Activated T-helper 2 cell treated with anti-CD3 and anti-CD28 coated beads, Interferon-gamma antibody, Interleukin-2, Interleukin-4, amounts not matched to agents 10 μg/mL and 5 μg/mL and 100 μg/mL, durations not matched to agents 14 hours and 24 hours and 36 hours (primary cell): ENCODE measurements at places on chromosomes 11 and 22. TPM values are rescaled to one million over a fixed set of nuclear protein-coding genes. Genes with fewer than 3 reads are reported as not detected.

TIMM8B gene
- 72.6 and 77.5 TPM in 2 replicates for total RNA-seq

- no peak for DNase-seq
- no peak overlapping the region for H3K27ac ChIP-seq
- H3K36me3 ChIP-seq, result peaks cover 16% of the 10 kb centered on the region
- peaks cover 31% of the 10 kb centered on the region for H3K4me1 ChIP-seq
- H3K4me3 ChIP-seq, result no peak overlapping the region
- H3K27me3 ChIP-seq, result no peaks in the 10 kb centered on the region
Observed at GRCh38 chr11:104619751-104620150, 278.5 kb downstream of the CASP12 start.

GRCh38 chr11:103681855-103682254 lies 354.6 kb upstream of the DDI1 start:
- no peak overlapping the region for H3K4me3 ChIP-seq
- H3K4me1 ChIP-seq, result peaks cover 2% of the 10 kb centered on the region
- H3K27me3 ChIP-seq, result no peaks in the 10 kb centered on the region
- no peak for DNase-seq
- H3K27ac ChIP-seq, result no peak overlapping the region

GRCh38 chr11:17439316-17439782 lies 37.3 kb downstream of the ABCC8 start:
- no peak overlapping the region for H3K4me3 ChIP-seq
- peaks cover 23% of the 10 kb centered on the region for H3K4me1 ChIP-seq
- peaks cover 25% of the 10 kb centered on the region for H3K27me3 ChIP-seq

B3GAT1 gene
- 0.05 and 0.27 TPM in 2 replicates for total RNA-seq

SCO2 gene
- total RNA-seq, result 3.8 and 8.7 TPM in 2 replicates

DNA sequence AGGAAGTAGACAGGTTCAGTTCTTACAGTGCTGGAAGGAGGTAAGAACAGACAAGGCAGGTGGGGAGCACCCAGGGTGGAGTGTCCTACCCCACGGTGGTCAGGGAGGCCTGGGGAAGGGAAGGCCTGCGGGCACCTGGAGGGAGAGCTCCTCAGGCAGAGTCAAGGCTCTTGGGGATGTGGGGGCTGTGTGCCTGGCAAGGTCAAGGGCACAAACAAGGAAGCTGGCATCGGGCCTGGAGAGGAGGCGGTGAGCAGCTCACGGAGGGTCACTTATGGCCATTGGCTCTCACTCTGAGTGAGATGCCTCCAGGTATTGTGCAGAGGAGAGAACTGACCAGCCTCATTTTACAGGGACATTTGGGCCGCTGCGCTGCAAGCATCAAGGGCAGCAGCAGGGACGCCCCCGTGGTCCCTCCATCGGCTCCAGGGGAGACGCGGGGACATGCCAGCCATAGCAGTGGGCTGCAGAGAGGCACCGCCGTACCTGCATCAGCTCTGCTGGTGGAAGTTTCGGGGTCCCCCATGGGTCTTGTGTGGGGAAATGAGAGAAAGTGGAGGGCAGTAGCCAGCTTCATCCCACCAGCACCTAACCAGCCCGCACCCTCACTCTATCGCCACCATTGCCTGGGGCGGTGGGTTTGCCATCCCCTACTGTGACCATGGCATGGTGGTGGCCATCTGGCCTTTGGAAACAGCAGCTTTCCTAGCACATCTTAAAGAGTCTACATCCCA lies 37.5 kb upstream of the RTL6 start:
- H3K4me1 ChIP-seq, result peaks cover 6% of the 10 kb centered on the region
- peaks cover 4% of the 10 kb centered on the region for H3K27me3 ChIP-seq
- H3K27ac ChIP-seq, result no peak overlapping the region
- no peak overlapping the region for H3K4me3 ChIP-seq
- DNase-seq, result no peak
- H3K36me3 ChIP-seq, result no peaks in the 10 kb centered on the region

DNA sequence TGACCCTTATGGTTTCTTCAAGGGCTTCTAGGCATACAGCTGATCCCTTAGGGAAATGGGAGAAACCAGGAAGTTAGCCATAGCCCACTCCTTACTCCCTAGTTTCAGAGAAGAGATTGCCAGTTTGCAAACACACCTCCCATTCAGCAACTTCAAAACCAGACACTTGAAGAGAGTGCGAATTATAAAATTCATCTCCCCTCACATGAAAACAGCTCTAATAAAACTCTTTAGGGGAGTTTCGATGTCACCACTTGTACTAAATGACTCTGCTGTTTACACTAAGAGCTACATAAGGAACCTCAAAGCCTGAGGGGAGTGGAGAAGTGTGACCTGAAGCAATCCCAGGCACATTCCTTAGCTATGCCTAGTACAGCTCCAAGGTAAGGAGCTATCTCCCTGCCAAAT lies 8.3 kb downstream of the LGR4 start:
- no peak overlapping the region for H3K27ac ChIP-seq
- peaks cover 26% of the 10 kb centered on the region for H3K27me3 ChIP-seq
- H3K4me1 ChIP-seq, result no peaks in the 10 kb centered on the region
- no peak overlapping the region for H3K4me3 ChIP-seq
- no peaks in the 10 kb centered on the region for H3K36me3 ChIP-seq

GRCh38 chr22:25666308-25666707 lies 75.7 kb upstream of the MYO18B start:
- H3K27ac ChIP-seq, result peak overlapping the region; percentile 56
- no peak overlapping the region for H3K4me3 ChIP-seq
- peaks cover 59% of the 10 kb centered on the region for H3K36me3 ChIP-seq
- H3K4me1 ChIP-seq, result peaks cover 26% of the 10 kb centered on the region
- H3K27me3 ChIP-seq, result no peaks in the 10 kb centered on the region
- no peak for DNase-seq

DNA sequence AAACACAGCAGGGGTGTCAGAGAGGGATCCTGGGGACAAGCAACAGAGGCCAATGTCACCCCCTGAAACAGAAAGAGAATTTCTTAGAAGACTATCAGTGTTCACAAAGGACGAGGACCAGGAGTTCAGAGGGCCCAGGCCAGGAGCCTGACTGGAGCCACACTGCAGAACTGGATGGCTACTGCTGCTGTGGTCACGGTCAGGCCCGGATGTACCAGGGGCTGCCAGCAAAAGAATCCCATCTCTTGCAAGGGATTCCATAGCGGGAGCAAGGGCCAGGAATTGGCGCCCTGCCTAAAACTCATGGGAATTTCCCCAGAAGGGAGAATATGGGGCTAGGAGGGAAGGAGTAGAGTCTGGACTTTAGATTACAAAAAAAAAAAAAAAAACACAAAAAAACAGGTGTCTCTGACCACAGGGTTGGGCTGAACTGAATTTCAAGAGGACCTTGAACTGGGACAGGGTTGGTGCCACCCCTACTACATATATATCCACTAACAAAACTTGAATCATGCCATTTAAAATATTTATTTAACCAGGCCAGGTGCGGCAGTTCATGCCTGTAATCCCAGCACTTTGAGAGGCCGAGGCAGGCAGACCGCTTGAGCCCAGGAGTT lies 15.7 kb upstream of the KCTD14 start:
- peaks cover 9% of the 10 kb centered on the region for H3K4me1 ChIP-seq
- H3K27ac ChIP-seq, result no peak overlapping the region
- H3K27me3 ChIP-seq, result no peaks in the 10 kb centered on the region
- no peaks in the 10 kb centered on the region for H3K36me3 ChIP-seq

HPX gene
- total RNA-seq, result 0.46 and 0.50 TPM in 2 replicates

DNA sequence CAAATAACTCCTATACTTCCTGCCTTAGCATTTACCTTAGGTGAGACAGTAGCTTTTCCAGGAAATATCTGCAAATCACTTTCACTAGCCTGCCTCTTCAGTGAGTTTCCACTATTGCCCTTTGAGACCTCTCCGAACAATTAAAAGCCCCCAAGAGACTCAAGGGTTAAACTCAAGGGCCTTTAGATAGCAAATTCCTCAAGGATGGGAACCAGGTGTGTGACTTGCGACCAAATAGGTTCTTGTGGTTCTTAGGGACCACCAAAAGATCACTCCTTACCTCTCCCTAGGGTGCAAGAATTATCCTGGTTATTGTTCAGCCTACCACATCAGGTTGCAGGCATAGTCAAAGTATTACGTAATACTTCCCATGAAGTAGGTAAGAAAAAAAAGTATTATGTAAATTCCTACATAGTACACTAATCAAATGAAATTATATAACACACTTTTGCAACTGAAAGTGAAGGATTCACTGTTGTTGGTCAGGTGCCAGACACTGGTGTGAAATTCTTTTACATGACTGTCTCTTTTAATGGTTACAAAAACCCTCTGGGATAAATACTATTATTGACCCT lies 1.4 kb upstream of the RDX start:
- peaks cover 11% of the 10 kb centered on the region for H3K36me3 ChIP-seq
- no peak overlapping the region for H3K4me3 ChIP-seq
- H3K27me3 ChIP-seq, result no peaks in the 10 kb centered on the region
- no peak overlapping the region for H3K27ac ChIP-seq

GRCh38 chr22:29385748-29386147 lies 2.6 kb downstream of the AP1B1 start:
- no peak for DNase-seq
- peaks cover 27% of the 10 kb centered on the region for H3K4me1 ChIP-seq
- no peaks in the 10 kb centered on the region for H3K27me3 ChIP-seq

GRCh38 chr11:99343117-99343516 lies 322.4 kb downstream of the CNTN5 start:
- H3K27ac ChIP-seq, result no peak overlapping the region
- no peaks in the 10 kb centered on the region for H3K27me3 ChIP-seq

- no peak overlapping the region for H3K27ac ChIP-seq
- no peaks in the 10 kb centered on the region for H3K36me3 ChIP-seq
Observed at GRCh38 chr22:30565341-30565740, 9.1 kb downstream of the GAL3ST1 start.

ACTN3 gene
- total RNA-seq, result 0.07 and 0.14 TPM in 2 replicates

GRCh38 chr11:118622376-118623268 lies 15.2 kb downstream of the PHLDB1 start:
- no peaks in the 10 kb centered on the region for H3K36me3 ChIP-seq
- no peak overlapping the region for H3K27ac ChIP-seq
- no peak for DNase-seq
- no peak overlapping the region for H3K4me3 ChIP-seq
- H3K4me1 ChIP-seq, result peaks cover 8% of the 10 kb centered on the region
- peaks cover 12% of the 10 kb centered on the region for H3K27me3 ChIP-seq

DNA sequence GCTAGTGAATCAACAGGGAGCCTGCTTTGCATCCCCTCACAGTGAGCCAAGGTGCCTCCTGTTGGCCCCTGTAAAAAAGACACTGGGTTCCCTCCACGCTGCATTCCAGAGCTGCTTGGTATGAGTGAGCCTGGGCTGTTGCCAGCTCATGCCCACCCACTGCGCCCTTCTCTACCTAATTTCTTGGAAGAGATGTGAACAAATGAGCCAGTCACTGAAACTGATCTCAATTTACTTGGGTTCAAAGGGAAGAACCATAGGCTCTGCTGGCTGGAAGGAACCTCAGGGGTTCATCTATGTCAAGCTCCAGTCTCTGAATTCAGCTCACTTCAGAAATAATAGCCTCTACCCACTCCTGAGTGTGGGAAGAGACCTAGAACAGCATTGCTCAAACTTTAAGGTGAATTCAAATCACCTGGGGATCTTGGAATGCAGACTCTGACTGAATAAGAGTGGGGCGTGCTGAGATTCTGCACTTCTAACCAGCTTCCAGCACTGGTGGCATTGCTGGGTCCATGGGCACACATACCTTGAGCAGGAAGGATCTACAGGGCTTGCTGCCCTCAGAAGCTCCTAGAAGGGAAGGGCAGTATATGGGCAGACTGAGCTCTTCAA lies 5.4 kb upstream of the TMPRSS4 start:
- H3K27me3 ChIP-seq, result peaks cover 8% of the 10 kb centered on the region
- peaks cover 3% of the 10 kb centered on the region for H3K4me1 ChIP-seq
- DNase-seq, result no peak

DNA sequence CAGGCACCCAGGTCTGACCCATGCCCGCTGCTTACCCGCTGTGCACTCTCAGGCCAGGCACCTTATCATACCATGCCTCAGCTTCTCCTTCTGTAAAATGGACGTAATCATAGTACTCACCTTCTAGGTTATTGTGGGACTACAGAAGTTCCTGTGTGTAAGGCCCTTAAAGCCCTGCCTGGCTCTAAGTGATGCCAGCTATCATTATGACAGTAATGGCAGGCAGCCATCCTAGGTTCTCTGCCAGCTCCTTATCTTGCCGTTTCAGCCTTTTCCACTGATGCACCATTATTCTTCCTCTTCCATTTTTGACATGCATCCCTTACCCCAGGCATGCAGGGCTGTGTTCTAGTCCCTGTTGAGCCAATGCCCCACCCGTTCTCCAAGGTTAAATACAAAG lies 57.9 kb downstream of the DBX1 start:
- no peaks in the 10 kb centered on the region for H3K27me3 ChIP-seq
- no peak for DNase-seq
- H3K4me3 ChIP-seq, result no peak overlapping the region
- H3K36me3 ChIP-seq, result no peaks in the 10 kb centered on the region
- H3K27ac ChIP-seq, result no peak overlapping the region

DNA sequence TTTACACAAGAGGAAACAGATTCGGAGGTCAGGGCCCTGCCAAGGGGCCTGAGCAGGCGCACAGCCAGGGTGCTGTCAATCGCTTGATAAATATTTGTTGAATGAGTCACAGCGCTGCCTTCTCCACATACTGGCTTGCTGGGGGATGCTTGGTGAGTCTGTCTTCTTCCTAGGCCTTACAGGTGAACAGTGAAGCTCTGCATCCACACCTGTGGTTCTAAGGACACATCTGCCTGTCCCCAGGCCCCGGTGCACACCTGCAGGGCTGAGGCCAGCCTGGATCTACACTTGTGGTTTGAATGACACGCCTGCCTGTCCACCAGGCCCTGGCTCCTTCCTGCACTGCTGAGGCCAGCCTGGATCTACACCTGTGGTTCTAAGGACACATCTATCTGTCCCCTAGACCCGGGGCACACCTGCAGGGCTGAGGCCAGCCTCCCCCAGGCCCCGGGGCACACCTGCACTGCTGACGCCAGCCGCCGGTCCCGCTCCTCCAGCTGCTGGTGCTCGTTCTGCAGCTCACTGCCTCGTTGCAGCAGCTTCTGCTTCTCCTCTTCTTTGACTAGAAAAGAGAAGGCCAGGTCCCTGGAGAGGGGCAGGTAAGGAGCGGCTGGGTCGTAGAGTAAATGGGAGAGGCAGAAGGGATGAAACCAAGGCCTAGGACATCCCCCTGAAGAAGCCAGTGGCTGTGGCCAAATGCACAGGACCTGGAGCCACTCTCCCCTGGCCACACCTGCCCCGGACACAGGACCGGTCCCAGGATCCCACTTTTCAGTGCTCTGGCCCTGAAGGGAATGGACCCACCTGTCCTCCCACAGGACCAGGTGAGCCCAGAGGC lies 124.6 kb downstream of the PHF21B start:
- no peak for DNase-seq
- no peaks in the 10 kb centered on the region for H3K4me1 ChIP-seq
- H3K36me3 ChIP-seq, result no peaks in the 10 kb centered on the region
- no peak overlapping the region for H3K27ac ChIP-seq
- H3K4me3 ChIP-seq, result no peak overlapping the region

DNA sequence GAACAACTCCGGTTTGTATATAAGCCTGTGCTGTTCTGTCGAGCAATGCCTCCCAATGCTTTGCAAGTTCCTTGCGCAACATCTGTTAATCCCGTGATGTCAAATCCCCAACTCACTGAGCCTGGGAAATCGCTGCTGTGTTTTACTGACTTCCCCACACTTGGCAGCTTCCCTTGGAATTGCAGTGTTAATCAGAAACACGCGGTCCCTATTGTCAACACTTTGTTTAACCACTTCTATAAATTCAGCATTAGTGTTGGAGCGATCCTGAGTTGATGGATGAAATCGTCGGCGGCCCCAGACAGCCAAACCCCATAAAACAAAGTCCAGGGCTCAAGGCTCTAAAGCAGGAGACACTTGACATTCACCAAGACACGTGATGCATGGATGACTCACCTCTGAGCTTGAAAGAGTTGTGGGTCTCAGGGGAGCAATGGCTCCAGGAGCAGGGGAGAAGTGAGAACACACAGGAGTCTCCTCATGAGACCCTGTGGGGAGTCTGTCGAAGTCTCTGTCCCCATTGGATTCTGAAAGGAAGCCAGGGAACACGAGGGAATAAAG lies 555.3 kb downstream of the MIAT start:
- H3K4me3 ChIP-seq, result no peak overlapping the region
- no peak for DNase-seq
- no peaks in the 10 kb centered on the region for H3K36me3 ChIP-seq
- no peak overlapping the region for H3K27ac ChIP-seq

BIRC2 gene
- 28.0 and 30.4 TPM in 2 replicates for total RNA-seq
